ENCODE measurements at places on chromosomes 4 and X. TPM values are rescaled to one million over a fixed set of nuclear protein-coding genes. Genes with fewer than 3 reads are reported as not detected.

The SAGE1 gene
- total RNA-seq = not detected

The SH3TC1 gene
- 3.9 TPM for total RNA-seq

The ZFX gene
- total RNA-seq = 66.4 TPM

- DNase-seq = no peak
These were observed 448.2 kb upstream of the FAT1 start for GRCh38 chr4:187171706-187172339.

DNA sequence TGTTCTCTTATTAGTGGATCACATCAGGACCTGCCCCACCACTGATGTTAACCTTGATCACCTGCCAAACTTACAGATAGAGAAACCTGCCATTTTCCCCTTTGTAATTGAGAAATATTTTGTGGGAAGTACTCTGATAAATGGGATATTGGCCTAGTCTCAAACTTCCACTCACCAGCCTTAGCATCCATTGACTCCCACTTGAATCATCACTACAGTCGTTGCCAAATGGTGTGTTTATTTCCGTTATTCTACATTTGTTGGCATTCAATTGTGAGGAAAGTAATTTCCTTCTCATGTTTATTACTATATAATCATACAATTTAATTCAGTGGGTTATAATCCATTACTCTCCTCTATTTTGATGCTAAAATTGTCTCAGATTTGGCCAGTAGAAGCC lies 156.4 kb upstream of the CXCL13 start:
- DNase-seq = no peak

- no peak for DNase-seq
These were observed 140.1 kb downstream of the CBR4 start for GRCh38 chr4:168870004-168870403.

DNA sequence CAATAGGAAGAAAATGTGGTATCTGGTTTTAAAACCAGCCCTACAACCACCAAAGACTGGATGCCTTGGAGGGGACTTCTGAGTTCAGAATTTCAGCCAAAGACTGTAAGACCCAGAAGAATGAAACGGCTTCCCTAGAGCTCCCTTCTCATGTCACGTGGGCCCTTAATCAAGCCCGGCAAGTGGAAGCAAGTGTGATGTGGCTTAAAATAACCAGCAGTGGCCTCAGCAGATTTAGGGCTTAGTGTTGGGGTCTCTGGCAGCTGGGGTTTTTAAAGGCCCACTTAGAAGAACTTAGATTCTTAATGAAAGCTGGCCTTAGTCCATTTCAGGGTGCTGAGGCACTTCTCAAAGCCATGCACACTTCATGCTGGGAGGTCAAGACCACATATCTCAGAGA lies 111.2 kb upstream of the TBC1D9 start:
- DNase-seq = no peak

- DNase-seq = no peak
These were observed 5.0 kb upstream of the SLC26A1 start for GRCh38 chr4:998096-998691.

- no peak for DNase-seq
These were observed 101.7 kb upstream of the KIT start for GRCh38 chr4:54556051-54556450.

GRCh38 chr4:1072830-1073446 lies 40.4 kb downstream of the RNF212 start:
- peak; percentile 67 for DNase-seq

DNA sequence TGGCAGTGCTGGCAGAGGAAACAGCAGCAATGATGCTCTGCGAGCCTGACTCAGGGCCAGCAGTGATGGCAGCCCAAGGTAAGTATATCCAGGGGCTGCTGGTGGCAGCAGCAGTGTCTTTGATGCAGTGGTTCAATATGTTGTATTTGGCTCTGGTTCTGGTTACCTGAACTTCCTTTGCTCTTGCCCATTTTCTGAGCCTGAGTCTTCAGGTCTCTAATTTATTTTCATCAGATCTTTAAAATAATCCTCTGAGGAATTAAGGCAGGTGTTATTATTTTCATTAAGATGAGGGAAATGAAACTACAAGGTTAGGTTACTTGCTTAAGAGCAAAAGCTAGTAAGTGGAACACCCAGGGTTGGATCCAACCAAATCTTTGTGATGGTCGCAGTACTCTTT lies 102.8 kb upstream of the BMP2K start:
- no peak for DNase-seq

- DNase-seq = no peak
These were observed 7.7 kb downstream of the AKAP17A start for GRCh38 chrX:1598876-1599790.

DNA sequence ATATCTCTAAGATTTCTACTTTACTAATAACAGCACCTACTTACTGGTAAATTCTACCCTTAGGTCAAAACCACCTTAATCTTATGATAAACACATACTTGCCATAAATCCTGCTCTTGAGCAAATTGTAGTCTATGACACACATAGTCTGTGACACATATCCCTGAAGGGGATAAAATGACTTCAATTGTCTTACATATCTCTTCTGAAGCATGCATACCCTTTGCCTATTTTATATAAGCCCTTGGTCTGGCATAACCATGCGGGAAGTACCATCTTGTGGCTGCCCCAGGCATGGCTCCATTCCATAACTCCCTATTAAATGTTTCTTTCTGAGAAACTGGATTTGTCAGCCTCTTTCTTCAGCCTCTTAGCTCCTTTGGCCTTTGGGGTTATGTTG lies 248.9 kb downstream of the SLC7A11 start:
- DNase-seq = no peak

DNA sequence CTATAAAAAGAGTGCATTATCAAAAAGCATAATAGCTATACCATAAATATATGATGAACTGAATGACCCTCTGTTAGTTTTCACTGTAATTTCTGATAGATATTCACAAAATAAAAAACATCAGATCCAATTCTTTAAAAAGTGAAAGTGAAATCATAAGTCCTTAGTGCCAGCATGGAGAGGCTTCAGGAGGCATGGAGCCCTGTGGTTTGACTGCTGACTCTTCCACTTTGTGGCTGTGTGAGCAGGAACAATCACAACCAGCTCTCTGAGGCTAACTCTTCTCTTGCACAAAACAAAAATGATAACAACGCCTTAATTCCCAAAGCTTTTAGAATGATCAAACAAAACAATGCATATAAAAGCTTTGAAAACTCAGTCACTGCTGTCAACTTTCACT lies 1143.9 kb downstream of the PDHA2 start:
- no peak for DNase-seq
